Hematopoietic multipotent progenitor cell treated with erythropoietin and hydrocortisone succinate and interleukin-3 and kit ligand, for 6 days (in vitro differentiated cells): ENCODE measurements at places on chromosomes 2 and 18.

GRCh38 chr18:67938660-67939059 lies 422.1 kb upstream of the DSEL start:
- no peak for DNase-seq

GRCh38 chr2:129469871-129470270 lies 509.6 kb upstream of the RAB6C start:
- DNase-seq = no peak

DNA sequence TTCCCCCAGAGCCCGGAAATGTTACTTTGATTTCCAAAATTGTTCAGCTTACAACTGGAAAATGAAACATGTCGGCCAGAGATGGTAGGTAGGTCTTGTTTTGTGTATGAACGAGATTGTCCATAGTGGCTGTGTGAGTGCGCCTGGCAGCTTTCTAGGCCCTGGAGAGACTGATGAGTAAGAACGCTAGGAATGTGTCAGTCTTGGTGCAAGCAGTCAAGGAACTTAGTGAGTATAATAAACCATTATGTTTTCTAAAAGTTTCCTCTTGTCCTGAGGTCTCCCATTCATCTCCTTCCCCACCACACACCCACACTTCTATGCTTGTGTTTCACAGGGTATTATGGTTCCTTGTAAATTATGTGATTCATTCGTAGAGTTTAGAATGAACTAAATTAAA lies 234.2 kb downstream of the CDH2 start:
- DNase-seq = no peak

DNA sequence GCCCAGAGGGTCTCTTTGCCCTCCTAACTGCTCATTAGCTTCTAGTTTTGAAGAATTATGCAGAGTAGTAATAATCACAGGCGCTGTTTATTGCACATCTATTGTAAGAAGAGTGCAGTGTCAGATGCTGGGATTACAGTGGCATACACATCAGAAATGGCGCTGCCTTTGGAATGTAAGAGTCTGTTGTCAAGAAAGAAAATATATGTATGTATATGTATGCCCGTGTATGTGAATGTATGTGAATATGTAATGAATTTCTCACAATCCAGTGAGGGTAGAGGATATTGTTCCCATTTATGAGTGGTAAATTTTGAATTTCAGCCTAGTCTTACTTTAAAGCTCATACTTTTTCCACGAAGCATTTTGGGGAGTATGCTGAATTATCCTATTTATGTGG lies 127.5 kb downstream of the PARD3B start:
- no peak for DNase-seq

DNA sequence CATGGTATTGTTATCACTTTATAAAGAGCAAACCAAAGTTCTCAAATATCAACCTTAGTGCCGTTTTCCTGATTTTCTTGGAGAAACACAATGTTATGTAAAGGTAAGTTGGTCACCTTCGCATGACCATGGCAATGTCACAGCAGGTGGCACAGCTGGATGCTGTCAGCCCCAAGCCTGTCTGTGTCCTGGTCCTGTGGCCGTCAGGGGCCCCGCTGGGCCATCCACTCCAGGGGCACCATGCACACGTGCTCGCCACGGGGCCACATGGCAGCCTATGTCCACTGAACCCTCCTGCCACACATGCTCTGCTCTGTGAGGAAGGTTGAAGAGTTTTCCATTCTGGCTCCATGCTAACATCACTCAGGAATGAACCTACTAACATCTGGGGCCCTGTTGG lies 85.9 kb downstream of the EIPR1 start:
- no peak for DNase-seq

DNA sequence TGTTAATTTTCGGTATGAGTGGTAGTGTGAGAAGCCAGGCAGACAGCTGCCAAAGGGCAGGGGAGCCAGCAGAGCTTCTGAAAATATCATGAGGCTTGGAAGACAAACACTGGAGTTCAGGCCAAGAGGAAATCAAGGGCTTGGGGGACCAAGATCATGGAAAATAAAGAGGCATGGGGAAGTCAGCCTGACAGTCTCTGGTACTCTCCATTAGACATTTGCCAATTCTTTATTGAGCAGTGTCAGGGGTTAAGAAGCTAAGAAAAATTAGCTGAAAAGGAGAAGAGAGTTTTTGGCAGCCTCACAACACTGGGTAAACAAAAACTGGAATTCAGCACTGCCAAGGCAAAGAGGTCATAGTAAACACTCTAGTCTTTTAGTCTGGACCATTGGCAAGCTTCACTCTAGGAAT lies 612.7 kb downstream of the EPHA4 start:
- DNase-seq = no peak

- peak; percentile 98 for DNase-seq
Measured at GRCh38 chr2:149587220-149587949, at the start of gene MMADHC. TSS of gene MMADHC (minus strand) at chr2:149587775. CDS start at chr2:149587097, 678 bp downstream.

DNA sequence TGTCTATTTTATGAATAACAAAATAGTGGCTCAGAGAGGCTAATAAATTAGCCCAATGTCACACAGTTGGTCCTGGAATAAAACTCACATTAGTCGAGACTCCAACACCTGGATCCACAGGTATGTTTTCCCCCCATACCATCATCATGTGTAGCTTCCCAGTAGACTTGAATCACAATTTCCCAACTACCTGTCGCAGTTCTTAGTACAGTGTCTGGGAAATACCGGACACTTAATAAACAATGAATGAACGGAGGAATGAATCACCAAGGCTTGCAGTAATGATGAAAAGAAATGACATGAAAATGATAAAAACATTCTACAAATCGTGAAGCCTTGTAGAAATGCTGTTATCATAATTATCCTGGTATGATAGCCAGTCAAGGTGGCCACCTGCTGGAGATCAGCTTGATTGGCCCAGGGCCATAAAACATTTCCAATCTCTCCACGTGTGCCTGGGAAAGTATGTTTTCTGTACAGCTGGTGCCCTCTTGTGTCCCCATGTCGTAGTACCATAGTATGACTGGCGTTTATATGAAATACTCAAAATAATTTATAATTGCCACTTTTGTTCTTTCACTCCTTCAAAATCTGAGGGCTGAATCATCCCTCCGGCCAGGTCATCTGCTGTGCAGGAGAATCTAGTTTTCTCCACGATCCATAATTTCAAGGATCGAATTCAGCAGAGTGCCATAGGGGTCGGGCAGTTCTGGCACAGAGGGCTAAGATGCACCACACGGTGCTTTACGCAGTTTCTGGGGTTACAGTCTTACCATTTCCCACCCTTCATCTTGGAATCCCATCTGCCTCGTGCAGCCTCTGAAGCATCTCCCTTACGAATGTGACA lies 95.4 kb downstream of the LAMA1 start:
- peak; percentile 61 for DNase-seq

DNA sequence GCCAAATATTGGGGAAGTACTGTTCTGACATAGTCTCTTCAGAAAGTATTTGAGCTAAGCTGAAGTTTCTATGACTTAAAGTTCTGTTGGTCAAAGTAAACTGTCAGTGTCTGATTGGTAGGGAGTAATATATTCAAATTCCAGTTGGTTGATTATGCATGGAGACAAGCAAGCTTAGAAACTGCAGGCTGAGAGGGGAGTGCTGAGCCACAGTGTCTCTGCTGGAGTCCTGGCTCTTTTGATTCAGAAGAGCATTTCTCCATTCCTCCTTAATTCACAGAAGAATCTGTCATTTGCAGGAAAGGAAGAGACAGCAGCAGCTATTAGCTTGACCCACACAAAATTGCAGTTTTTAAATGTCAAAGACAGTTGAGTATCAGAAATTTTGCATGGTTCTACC lies 201.4 kb upstream of the TMEM200C start:
- no peak for DNase-seq

- no peak for DNase-seq
Measured at GRCh38 chr2:204470178-204470620, 75.1 kb upstream of the PARD3B start.

DNA sequence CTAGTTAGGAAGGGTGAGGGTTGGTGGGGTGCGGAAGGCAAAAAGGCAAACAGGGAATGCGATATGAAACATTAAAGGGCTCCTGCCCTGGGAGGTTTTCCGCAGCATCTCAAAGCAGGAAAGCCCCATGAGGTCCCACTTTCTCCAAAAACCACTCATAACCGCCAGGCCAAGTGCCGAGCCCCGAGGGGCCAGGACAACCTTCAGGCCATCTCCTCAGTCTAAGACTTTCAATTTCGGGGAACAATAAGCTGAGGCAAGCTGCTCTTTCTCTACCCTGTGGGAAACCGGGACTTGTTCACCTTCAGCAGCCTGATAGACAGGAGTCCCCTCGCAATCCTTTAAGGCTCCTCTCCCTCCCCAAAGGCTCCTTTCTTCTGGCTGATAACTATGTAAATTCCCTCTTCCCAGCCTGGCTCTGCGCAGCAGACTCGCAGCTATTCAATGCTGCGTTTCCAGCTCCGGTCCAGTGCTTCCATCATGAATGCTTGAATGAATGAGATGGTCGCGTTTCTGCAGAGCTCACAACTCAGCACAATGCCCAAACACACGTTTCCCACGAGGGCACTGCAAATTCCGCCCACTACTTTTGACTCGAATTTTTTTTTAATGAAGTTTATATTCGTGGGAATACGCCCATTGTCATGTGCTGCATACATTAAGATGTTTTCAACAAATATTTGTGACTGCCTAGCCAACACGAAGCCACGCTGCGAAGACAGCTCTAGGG lies 1.4 kb downstream of the LAMA1 start:
- DNase-seq = no peak

- DNase-seq = no peak
Measured at GRCh38 chr18:58860747-58861231, 3.9 kb upstream of the ZNF532 start.

DNA sequence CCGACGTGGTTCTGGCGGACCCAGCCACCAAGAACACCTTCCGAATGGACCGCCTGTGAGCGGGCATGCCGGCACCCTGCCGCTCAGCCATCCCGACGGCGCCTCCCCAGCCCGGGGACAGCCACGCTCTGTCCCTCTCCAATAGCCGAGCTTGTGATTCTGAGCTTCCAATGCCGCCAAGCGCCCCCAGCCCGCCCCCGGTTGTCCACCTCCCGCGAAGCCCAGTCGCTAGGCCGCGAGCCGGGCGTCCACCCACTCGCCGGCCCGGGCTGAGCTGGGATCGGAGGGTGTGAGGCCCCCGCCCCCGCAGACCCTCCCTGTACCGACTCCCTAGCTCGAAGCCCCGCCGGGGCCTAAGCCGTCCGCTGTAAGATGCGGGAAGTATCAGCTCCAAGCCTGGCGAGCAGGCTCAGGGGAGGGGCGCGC lies 1195.1 kb upstream of the CHAC2 start:
- no peak for DNase-seq

- peak; percentile 85 for DNase-seq
Measured at GRCh38 chr2:96267159-96267971, 1.3 kb downstream of the CIAO1 start.

- peak; percentile 76 for DNase-seq
Measured at GRCh38 chr2:68594674-68595492, 48.5 kb upstream of the PROKR1 start.

DNA sequence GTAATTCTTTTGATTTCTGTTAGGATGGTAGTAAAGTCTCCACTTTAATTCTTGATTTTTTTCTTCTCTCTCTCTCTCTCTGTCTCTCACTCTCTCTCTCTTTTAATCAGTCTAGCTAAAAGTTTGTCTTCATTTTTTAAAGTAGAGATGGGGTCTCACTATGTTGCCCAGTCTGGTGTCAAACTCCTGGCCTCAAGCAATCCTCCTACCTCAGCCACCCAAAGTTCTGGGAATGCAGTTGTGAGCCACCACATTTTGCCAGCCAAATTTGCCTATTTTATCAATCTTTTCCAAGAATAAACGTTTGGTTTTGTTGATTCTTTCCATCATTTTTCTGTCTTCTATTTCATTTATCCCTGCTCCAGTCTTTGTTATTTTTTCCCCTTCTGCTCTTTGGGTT lies 23.9 kb upstream of the ACOXL start:
- DNase-seq = no peak

DNA sequence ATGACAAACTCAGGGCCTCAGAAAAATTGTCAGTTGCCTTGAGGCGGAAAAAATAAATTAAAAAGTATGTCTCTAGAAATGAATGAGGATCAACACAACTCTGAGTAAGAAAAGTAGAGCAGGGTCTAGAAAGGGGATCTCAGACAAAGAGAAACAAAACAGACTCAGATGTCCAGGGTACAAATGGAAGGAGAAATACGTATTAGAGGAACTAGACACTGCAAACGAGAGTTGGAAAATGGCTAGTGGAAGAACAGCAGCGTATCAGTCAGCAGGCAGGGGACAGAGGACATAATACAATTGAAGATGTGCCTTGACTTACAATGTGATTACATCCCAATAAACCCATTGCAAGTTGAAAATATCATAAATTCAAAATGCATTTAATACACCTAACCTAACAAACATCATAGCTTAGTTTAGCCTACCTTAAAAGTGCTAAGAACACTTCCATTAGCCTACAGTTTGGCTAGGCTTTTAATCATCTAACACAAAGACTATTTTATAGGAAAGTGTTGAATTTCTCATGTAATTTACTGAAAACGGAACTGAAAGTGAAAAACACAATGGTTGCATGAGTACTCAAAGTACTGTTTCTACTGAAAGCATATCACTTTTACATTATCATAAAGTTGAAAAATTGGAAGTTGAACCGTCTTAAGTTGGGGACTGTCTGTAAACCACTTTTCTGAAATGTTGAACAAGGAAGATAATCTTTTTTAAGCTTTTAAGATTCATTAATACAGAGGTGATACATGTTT lies 182.8 kb downstream of the NBAS start:
- no peak for DNase-seq

- DNase-seq = peak; percentile 15
Measured at GRCh38 chr2:66582104-66582986, 147.4 kb downstream of the MEIS1 start.

GRCh38 chr2:14891546-14891945 lies 259.0 kb downstream of the LRATD1 start:
- DNase-seq = no peak

DNA sequence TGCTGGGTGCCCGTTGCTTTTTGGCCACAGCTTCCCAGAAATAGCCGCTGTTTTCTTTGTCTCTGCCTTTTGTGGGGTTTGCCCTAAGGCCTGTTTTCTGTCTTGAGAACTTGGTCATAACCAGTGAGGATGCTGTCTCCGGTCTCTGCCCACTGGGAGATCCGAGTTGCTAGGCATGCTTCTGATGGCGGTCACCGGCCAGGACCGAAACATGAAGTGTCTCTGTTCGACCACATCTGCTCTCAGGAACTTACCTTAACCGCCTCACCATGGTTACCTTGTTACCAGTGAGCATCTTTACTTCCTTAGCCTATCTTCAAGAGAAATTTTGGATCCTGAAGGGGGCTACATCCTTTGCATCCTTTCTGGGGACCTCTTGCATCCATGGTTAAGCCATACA lies 91.9 kb downstream of the RTP5 start:
- DNase-seq = no peak

- DNase-seq = no peak
Measured at GRCh38 chr2:44087714-44088092, 81.0 kb upstream of the PPM1B start.

DNA sequence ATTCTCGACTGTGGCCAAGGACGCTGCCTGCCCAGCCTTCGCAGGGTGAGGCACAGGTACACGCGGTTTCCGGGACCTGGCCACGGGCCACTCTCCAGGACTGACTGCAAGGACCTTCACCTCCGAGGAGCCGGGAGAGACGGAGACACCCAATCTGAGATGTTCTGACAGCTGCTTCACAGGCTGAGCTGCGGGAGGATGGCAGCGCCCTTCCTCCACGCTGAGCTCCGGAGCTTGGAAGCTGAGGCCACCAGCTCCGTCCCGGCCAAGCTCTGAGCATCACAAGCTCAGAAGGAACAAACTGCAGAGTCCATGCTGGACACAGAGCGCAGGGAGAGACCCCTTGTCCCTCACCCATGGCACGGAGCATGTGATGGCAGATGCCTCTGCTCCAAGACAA lies 71.1 kb upstream of the CTDP1 start:
- DNase-seq = no peak

GRCh38 chr2:175836361-175836760 lies 165.7 kb downstream of the LNPK start:
- no peak for DNase-seq
